EH (cell line): ENCODE measurements at places on chromosomes 12 and 14.

DNA sequence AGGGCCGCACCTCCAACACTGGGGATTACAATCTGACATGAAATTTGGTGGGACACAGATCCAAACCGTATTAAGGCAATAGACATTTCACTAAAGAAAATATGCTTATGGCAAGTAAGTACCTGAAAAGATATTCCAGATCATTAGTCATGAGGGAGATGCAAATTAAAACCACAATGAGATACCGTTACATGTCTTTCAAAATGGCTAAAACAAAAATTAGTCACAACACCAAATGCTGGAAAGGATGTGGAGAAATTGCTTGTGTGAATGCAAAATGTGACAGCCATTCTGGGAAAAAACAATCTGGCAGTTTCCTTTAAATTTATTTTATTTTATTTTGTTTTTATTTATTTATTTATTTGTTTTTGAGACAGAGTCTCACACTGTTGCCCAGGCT, 82.3 kb upstream of the PTGDR start:
- DNase-seq = no peak

GRCh38 chr12:47707905-47708543, 2.2 kb upstream of the RPAP3 start:
- DNase-seq = no peak

GRCh38 chr12:49794811-49795653, 33.2 kb downstream of the NCKAP5L start:
- no peak for DNase-seq

DNA sequence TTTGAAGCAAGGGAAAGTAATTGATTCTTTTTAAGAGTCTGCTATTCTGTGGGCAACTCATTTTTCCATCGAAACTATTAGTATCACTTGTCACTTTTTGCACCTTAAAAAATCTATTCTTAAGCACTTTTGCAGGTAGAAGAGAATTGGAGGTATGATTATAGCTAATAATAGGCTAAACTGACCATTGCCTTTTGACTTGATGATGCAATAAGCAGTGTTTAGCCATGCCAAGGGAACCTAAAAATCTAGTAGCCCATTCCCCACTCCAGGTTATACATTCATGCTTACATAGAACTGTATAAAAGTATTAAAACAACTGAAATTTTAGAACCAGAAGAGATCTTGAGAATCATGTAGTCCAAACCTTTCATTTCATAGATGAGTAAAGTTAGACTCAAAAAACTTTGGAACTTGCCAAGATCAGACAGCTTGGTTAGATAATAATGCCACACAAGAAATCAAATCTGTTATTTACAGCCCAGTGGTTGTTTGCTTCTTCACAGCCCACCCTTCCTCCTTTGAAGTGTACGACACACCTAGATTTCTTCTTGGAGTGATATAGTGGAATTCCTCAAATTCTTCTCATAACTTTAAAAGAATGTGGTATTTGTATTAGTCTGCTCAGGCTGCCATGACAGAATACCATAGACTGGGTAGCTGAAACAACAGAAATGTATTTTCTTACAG, 21.7 kb upstream of the GARIN2 start:
- DNase-seq = peak; percentile 26

DNA sequence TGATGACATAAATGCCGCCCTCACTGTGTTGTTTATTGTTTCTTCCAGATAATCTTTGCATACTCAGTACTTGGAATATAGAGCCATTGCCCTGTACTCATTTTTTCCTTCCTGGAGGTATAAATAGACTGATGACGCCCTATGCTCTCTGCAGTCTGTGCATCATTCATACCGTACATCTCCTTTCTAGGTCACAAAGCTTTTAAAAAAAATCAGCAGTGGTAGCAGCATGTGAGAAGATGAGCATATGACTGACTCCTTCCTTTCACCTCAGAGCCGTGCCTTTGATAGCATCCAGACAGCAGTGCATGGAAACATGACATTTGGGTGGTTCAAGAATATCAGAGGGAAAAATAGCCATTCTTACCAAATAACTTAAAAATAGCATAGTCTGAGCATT, 77.3 kb downstream of the PDE3A start:
- peak; percentile 38 for DNase-seq
